MG63 (cell line): ENCODE measurements at places on chromosomes 12 and 14.

- DNase-seq = no peak
Observed at GRCh38 chr14:86597279-86597678, 1067.3 kb downstream of the FLRT2 start.

DNA sequence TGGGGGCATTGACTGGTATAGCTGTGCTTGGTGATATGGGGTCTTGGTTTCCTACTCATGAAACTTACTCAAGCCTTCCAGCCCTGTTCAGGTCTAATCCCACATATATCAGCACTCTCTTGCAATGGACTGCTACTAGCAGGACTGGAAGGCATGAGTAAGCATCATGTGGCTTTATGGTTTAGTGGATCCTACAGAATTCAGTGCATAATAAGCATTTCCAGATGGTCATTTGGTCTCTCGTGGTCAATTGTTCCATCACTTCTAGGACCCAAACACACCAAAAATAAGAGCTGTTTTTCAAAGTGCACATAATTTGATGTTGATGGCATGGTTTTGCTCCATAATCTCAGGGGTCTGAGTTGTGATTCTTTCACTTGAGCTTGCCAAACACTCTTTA, 114.4 kb downstream of the LMNTD1 start:
- no peak for DNase-seq

GRCh38 chr12:84585776-84586395, 326.7 kb downstream of the SLC6A15 start:
- no peak for DNase-seq

DNA sequence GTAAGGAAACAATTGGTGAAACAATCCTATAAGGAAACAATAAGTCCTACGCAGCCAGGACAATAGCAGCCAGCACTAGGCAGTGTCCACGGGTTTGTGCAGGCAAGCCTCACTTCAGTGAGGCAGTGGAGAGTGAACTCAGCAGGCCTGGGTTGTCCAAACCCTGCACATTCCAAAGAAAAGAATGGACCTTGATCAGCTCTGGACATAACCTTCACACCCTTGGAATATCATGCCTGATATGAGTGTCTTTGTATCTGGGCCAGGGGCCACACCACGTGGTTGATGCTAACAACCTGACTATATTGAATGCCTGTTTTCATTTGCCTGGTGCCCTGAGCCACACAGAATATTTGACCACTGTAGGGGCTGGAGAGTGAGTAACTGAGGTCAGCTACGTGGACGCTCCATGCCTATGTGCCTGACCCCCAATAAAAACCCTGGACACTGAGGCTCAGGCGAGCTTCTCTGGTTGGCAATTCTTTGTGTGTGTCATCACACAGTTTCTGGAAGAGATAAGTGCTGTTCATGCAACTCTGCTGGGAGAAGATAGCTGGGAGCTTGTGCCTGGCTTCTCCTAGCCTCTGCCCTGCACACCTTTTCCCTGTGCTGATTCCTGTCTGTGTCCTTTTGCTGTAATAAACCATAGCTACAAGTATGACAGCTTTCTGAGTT, 81.4 kb upstream of the NCOR2 start:
- no peak for DNase-seq

GRCh38 chr14:67765192-67765834, 51.1 kb downstream of the ZFYVE26 start:
- DNase-seq = no peak
